ENCODE measurements at places on chromosomes 1 and 21.
A peak's percentile ranks its signal among the peaks of the same experiment; 100 is the strongest.

- no peak for DNase-seq
Observed at GRCh38 chr1:76142771-76143540, 68.4 kb downstream of the ST6GALNAC3 start.

GRCh38 chr1:67687649-67688048 lies 2.6 kb downstream of the GADD45A start:
- DNase-seq = peak; percentile 95

DNA sequence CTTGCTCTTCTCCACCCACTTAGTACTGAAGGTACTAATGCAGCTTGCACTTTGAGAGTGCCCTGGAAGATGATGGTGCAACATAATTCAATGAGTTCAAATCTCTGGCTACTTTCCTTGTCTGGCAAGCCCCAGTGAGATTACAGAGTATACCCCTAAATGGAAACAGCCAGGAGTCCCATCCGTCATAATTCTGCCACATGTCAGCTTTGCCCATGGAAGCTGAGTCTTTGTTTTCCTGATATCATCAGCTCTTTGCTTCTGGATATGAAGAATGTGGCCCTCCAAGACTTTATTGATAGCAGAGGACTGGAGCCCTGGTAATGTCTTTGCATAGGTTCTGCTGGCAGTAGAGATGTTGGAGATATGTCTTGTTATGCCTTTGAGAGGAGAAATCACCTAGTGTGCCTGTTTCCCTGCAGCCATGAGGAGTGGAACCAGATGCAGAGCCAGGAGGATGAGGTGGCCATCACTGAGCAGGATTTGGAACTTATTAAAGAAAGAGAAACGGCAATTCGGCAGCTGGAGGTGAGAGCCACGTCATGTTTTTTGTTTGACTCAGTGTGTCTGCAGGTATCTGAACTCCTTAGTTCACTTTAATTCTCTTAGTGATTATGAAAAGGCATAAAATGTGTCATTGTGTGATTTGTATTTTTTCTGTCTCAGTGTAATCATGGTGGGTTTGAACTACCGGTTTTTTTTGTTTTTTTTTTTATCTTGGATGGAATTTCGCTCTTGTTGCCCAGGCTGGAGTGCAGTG lies 18.7 kb upstream of the PPP1R8 start:
- DNase-seq = no peak

- no peak for DNase-seq
Observed at GRCh38 chr21:30146558-30147282, 19.9 kb downstream of the CLDN17 start.

Data from fibroblast of the aortic adventitia (primary cell).